RKO (cell line): ENCODE measurements at places on chromosomes 2 and 18.

DNA sequence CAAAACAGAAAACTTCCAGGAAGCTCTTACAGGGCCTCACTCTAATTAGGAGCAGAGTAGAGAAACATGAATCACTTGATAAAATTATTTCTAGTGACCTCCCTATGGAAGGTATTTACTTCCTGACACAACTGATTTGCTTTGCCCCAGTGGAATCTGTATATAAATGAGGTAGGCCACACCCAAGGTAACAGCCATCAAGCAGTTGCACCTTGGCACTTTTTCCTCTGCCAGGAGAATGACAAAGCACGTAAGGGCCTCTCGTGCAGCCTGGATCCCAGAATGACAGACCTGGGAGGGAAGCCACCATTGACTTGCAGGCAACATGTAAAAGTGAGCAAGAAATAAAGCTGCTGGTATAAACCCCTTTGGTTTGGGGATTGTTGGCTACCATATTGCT is 620.0 kb upstream of the SLC39A10 start:
- DNase-seq: no peak

- DNase-seq: no peak
These were observed 129.1 kb upstream of the CAB39 start for GRCh38 chr2:230583581-230583980.

DNA sequence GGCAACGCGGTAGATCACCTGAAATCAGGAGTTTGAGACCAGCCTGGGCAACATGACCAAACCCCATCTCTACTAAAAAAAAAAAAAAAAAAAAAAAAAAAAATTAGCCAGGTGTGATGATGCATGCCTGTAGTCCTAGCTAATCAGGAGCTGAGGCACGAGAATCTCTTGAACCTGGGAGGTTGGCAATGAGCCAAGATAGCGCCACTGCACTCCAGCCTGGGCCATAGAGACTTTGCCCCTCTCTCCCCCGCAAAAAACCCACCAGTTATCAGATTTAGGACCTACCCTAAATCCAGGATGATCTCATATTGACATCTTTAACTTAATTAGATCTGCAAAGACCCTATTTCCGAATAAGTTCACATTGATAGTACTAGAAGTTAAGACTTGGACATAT is 29.2 kb upstream of the LDAH start:
- DNase-seq: no peak

DNA sequence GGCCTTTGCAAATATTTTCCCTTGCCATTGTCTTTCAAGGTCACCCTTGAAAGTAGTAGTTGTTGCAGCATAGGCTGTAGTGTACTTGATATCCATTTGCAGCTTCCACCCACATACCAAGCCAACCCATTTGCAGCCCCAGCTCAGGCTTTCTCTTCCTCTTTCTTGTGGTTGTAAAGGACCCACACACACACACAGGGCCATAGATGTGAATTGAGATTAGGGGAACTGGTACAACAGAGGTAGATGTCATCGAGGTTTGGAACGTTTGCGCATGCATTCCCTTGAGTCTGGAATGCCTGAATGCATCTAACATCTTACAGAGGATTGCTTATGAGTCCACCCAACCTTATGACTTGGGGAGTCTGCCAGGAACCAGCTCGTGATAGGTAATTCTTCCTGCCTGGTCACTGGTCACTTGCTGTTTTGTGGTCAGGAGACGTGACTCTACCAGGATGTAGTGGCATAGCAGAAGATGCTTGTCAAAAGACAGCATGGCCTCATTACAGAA is 91.9 kb downstream of the MRPS9 start:
- DNase-seq: no peak

GRCh38 chr2:41763141-41763540 is 284.7 kb upstream of the PKDCC start:
- DNase-seq: no peak
